ENCODE measurements at places on chromosomes 6 and 20.
A peak's percentile ranks its signal among the peaks of the same experiment; 100 is the strongest.

GRCh38 chr6:41577356-41578216 is 31.4 kb downstream of the FOXP4 start:
- DNase-seq = no peak

DNA sequence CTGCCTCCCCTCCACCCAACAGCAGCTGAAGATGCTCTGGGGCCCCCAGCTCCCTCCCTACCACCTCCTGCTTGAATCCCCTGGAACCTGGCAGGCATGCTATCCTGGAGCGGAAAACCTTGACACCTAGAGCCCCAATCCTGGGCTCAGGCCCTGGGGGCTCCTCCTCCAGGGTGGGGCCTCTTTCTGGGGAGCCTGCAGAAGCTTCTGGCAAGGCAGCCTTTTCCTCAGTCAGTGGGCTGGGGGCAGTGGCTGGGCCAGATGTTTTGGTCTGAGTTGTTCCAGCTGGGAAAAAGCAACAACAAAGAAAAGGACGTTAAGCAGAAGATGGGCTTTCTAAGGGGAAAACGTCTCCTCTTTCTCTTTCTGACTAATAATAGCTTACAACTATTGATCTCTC is 21.1 kb downstream of the KIAA1755 start:
- DNase-seq = no peak

DNA sequence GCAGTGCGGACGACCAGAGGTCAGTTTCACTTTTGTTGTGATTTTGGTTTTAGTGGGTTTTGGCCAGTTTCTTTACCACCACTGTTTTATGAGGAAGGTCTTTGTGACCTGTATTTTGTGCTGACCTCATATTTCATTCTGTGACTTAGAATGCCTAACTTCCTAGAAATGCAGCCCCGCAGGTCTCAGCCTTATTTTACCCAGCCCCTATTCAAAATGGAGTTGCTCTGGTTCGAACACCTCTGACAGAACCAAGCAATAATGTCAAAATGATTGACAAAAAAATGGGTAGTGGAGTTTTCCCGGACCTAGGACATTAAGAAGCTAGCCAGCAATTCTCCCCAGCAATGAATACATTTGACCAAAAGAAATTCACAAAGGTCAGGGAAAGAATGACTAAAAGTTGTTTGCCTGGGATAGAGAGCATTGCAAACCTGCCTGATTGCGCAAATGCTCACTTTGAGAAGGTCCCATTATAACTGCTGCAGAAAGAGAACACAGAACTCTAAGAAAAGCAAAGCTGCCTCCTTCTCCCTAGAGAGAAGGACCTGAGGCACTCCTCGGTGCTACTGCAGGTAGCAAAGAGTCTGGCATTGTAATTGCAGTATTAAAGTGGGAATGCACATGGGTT is 288.8 kb downstream of the ADGB start:
- no peak for DNase-seq

DNA sequence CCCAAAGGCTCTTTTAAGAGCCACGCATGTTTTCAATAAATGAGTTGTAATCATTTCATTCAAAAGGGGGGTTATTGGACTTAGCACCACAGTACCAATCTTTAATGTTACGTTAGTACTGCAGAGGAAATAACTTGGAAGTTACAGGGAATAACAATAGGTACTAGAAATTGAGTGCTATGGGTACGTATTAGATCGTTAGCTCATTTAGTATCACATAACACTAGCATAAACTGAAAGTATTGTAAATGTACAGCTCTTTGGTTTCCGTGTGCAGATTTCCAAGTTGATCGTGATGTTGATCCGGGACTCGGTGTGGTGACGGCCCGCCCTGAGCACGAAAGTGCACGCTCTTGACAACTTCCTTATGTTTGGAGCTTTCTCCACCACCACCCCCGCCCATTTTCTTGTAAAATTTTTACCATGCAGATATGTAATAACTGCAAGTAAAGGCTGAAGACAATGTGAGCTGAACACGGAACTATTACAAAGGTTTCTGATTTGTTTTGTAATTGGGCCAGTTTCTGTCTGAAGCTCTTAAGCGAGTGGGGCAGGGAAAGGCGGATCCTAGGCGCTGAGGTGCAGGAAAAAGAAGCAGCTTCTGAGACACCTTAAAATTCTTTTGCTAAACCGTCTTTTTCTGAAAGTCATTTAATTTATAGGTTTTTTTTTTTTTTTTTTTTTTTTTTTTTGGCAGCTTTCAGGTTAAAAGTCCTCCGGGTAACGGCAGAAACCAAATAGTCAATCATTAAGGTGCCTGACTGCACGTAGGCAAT is 71.5 kb downstream of the HFE start:
- DNase-seq = peak; percentile 26

GRCh38 chr20:62774762-62775161 is 21.5 kb upstream of the MRGBP start:
- no peak for DNase-seq

DNA sequence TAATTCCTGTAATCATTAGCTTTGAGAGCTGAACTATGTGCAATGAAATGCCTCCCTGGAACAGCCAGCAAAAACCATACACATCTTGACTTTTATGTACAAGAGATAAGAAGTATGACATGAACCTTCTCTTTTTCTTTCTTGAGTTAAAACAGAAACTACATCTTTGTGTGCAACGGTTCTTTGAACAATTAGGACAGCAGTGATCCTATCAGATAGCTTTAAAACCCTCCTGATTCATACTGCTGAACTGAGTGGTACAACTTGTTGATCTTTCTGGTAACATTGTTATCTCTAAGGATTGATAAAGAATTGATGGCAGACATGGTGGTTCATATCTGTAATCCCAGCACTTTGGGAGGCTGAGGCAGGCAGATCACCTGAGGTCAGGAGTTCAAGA is 43.4 kb downstream of the TRAF3IP2 start:
- no peak for DNase-seq

DNA sequence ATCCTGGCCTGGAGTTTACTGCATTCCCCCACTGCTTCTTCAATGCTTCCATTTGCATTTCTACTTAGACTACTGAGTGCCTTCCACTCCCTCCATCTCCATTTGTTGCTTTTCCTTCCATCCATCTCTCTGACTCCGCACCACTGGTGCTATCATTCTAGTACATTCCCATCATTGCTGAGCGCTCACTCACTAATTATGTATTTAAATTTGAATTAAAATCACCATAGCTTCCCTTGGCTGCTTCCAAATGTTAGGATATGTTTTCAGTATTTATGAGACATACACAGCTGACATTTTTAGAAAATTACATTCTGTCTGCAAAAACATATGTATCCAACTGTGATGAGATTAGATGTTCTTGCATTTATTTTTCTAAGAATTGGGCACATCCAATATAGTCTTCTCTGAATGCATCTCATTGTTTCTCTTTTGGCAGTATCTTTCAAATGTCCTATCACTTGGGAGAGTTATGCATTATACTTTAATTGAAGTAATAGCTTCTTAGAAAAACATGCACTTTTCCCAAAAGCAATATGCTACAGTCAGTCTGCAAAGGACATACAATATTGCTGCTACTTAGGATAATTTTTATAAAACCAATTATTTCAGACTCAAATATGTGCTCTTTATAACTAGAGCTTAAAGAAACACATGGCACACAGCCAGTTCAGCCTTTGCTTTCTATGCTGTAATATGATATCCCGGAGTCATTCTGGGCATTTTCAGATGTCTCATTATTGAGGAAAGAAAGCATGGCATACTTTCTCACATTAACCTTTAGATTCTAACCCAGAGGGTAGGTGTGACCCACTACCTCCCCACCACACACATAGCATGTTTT is 12.1 kb upstream of the COL21A1 start:
- no peak for DNase-seq

GRCh38 chr20:37737826-37738420 is 44.1 kb downstream of the CTNNBL1 start:
- no peak for DNase-seq

GRCh38 chr6:47247227-47247797 is 62.4 kb downstream of the TNFRSF21 start:
- DNase-seq = no peak

DNA sequence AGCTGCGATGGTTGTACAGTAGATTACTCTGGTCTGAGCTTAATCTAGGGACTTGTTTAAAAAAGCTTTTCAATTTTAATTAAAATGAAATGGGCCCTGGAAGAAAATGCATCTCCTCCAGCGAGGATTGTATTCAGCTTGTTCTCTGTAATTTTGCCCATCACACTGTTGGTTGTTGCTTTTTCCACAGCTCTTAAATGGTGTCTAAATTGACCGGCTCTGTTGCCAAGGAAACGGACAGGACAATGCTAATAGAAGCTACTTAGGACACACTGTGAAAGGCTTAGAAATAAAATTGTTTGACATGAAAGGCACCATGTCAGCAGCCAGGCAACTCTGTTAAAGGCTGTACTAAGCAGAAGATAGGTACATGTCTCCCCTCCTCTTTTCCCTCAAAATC is 116.7 kb upstream of the NRSN1 start:
- DNase-seq = no peak

DNA sequence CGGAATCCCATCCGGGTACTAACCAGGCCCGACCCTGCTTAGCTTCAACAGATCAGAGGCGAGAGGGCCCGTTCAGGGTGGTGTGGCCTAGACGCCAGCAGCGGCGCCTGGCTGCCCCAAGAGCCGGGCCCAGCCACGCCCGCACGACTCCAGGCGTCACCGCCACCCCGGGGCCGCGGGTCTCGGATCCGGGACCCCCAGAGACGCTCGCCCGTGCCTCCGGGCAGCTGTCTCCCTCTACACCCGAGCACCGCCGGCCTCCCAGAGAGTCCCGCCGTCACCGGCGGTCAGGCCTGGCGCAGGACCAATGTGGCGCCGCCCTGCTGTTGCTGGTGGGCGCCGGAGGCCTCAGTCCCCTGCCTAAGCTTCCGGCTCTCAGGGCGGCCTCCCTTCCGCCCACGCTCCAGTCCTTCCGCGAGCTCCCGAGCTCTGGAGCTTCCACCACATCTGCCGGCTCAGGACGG is 441.2 kb upstream of the DEFB115 start:
- no peak for DNase-seq

Data from nucleus accumbens (tissue), 56 donors.